ENCODE measurements at places on chromosomes 1 and 21.

DNA sequence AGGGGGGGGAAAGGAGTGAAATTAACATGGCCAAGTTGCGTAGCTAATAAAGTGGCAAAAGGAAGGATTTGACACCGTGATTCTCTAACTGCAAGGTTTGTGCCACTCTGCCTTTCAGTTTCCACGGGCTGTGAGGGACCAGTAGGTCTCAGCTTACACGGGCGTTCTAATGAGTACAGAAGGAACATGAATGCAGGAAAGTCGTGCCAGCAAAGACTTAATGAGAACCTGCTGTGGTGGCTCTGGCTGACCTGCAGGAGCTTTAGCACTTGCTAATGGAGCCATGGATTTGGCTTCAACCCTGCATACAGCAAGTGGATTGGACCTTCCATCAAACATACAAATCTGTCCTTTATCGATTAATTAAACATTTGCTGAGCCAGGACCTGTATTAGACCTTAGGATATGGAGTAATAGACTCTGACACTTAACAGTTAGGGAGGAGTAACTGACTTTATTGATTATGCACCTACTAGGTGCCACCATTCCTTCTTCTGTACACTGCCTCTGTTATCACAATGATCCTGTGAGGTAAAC lies 15.1 kb upstream of the PITHD1 start:
- no peak for DNase-seq

GRCh38 chr1:21687081-21687529 lies 17.9 kb upstream of the RAP1GAP start:
- DNase-seq: no peak

GRCh38 chr1:32106663-32107275 lies 1.1 kb upstream of the KPNA6 start:
- DNase-seq: no peak

DNA sequence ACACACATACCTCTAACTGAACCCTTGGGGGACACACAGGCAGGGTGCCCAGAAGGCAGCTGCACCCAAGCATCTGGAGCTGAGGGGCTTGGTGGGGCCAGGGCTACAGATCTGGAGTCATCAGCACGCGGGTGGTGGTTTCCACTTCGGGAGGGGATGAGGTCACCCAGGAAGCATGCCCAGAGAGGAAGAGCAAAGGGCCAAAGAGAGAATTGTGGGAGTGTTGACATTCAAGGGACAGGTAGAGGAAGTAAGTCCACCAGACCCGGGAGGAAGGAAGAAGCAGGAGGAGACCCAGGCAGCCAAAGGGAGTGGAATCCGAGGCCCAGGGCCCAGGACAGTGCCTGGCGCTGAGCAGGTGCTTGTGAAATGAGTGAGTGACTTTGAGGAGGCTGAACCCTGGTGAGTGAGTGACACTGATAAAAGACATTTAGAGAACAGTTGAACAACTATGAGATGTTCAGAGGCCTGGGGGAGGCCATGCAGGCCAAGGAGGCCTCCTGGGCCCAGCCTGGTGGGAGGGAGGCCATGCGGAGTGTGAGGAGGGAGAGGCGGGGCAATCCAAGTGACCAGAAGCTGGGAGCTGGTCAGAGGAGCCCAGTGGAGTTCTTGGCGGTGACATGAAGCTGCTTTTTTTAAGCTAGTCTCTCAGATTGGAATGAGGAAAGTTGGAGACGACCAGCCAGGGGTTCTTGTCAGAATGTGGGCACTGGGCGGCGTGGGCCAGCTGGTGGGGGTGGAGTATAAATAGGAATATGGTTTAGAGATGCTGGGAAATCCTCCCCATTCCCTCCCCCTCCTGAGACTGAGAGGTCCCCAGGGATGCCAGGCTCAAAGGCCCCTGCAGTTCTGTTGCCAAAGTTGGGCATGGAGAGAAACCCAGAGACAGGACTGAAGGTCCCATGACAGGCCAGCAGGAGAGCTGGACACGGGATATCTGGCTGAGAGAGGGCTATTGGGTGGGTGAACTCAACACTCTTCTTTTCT lies 7.9 kb downstream of the CDK18 start:
- no peak for DNase-seq

GRCh38 chr1:2480986-2481364 lies 4.9 kb downstream of the PLCH2 start:
- no peak for DNase-seq

GRCh38 chr1:2545754-2546514 lies 10.2 kb upstream of the TNFRSF14 start:
- DNase-seq: peak; percentile 97

- no peak for DNase-seq
These were observed 31.3 kb upstream of the DNAJC11 start for GRCh38 chr1:6732942-6733341.

GRCh38 chr1:100387657-100388350 lies 35.5 kb downstream of the CDC14A start:
- DNase-seq: no peak

GRCh38 chr1:25106352-25106751 lies 126.0 kb downstream of the SYF2 start:
- DNase-seq: no peak

DNA sequence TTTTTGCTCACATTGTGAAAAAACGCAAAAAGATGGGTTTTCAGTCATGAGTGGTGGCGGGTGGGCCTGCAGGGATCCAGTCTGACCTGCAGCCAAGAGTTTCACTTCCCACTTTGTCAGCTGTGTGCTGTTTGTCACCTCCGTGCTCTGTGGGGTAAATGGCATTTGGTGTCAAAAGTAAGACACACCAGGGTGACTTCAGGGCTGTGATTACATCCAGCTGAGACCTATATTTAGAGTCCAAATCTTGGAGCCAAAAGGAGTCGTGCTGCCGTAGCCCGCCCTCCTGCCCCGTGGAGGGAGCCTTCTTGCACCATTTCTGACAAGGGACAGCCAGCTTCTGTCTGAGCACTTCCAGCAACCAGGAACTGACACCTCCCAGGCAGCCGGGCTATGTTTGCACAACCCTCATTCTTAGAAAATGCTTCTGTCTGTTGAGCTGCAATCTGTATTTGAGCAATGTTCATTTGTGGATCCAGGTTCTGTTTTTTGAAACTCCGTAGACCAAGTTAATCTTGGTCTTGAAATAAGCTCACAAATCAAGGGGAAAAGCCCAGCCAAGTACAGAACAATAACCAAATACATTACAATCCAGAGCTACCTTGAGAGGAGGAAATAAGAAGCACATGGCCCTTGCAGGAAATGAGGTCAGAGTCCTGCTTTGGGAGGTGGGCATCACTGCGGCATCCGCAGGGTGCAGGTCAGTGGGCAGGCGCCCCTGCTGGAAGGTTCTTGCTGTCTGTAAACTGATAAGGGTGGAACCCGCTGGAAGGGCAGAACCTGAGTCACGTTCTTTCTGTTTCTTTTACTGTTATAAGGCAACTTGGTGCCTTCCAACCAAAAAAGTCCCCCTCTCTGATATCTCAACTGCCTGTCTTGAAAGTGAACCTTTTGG lies 14.4 kb downstream of the ABCG1 start:
- DNase-seq: peak; percentile 48
